Uterus (tissue), 4 donors: ENCODE measurements at places on chromosomes 11 and 22. TPM values are rescaled to one million over a fixed set of nuclear protein-coding genes. Genes with fewer than 3 reads are reported as not detected.

DNA sequence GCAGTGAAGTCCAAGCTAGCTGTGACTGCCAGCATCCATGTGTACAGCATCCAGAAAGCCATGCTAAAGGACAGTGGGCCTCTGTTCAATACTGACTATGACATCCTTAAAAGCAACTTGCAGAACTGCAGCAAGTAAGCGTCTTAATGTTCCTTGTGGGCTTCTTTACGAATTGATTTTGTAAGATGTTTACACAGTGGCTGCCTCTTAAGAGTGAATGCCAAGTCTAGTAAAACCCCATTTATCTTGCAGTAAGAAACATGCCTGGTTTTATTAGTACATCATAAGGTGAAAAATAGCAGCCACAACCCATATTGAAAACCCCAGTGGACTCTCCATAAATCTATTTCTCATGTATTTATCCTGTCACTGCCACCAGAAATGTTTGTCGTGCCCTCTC, 20.5 kb downstream of the POLD3 start:
- no peak for DNase-seq

GRCh38 chr11:111528557-111528956, 12.0 kb upstream of the LAYN start:
- no peak for DNase-seq

DNA sequence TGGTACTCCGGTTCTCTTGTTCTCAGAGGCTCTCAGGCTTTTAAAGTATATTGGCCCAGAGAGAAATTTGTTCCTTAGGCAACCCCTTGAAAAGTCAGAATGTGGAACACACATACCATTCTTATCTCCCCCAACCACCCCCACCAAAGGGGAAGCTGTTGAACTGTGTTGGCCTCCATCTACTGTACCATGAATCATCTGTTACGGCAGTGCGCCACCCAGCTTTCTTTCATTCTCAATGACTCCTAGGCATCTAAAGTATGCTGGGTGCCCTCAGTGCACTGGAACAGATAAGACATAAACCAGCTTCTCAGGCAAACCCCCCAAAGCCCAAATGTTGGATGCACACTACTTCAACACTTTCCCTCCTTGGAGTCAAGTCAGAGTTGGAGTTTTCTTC, 696.2 kb upstream of the TENM4 start:
- no peak for DNase-seq

DNA sequence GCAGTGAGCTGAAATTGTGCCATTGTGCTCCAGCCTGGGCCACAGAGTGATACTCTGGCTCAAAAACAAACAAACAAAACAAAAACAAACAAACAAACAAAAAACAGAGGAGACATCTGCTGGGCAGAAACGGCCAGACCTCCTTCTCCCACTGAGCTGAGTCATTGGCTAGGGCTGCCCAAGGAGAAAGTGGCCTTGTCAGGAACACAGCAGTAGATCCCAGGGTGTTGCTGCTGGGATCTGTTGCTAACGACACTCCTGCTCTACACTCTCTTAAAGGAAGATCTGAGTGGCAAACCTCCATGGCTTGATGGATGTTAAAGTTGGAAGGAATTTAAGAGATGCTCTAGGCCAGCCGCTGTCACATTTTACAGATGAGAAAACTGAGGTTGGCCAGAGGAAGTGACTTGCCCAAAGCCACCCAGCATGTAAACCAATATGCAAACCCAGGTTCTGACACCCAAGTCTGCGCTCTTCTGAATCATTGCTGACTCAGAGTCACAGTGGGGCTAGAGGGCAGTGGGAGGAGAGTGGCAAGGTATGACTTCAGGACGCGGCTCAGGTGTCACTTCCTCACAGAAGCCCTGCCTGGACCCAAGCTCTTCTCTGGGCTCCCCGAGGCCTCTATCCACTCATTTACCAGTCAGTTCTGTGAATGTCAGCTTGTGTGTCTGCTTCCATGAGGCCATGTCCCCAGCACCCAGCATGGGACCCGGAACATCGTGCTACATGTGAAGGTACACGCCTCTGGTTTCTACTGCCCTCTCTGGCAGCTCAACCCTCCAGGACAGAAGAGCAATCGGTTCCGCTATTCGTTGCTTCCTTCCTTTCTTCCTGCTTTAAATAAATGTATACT, 11.3 kb upstream of the GDPD5 start:
- DNase-seq, result no peak

The TMEM25 gene
- 10.3 TPM for total RNA-seq

DNA sequence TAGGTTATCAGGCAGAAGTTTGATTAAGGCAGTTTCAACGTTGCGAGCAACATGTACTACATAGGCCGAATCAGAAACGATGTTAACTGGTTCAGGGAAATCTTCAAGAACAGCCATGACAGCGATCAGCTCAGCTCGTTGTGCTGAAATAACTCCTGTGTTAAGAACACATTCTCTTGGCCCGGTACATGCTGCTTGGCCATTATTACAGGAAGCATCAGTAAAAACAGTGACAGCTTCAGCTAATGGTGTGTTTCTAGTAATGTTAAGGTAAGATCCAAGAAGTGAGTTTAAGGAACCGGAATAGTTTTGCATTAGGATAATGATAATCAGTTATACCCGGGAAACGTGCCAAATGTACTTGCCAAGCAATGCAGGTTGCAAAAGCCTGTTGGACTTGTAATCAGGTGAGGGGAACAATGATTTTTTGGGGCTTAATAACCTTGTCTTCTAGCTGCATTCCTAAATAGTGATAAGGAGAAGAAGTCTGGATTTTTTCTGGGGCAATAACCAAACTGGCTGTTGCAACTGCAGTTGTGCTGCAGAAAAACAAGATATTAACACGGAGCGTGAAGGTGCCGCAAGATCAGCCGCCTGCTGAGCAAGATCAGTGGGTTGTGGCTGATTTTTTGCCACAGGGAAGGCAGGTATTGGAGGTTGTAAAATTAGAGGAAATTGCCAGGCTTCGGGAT, 14.3 kb downstream of the OR52K1 start:
- DNase-seq, result no peak

- DNase-seq, result no peak
These were observed 205.8 kb downstream of the ARHGAP42 start for GRCh38 chr11:100892886-100893285.
